Activated naive CD4-positive, alpha-beta T cell (primary cell): ENCODE measurements at places on chromosomes 16 and 17.

GRCh38 chr17:41065829-41066624, at the start of gene KRTAP2-4:
TSS of gene KRTAP2-4 (minus strand) at chr17:41065879. CDS start at chr17:41065845, 34 bp downstream.
- DNase-seq = no peak

- DNase-seq = no peak
These were observed 214.1 kb downstream of the SEC14L1 start for GRCh38 chr17:77354670-77355455.

- DNase-seq = peak; percentile 7
These were observed 8.5 kb downstream of the CCL18 start for GRCh38 chr17:36072431-36073121.

DNA sequence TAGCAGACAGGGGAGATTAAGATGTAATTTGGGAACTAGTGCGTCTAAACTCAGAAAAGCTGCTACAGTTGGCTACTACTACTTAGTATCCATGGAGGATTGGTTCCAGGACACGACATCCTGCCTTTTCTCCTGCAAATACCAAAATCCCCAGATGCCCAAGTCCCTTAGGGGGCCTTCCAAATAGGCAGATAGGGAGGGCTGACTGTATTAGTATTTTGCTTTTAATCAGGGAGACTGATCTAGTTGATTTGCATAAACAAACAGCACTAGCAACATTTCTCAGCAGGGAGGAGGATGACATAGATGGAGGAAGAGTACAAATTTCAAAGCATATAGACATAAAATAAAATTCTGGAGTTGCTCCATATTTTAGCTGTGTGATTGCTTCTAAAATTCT, 621.6 kb upstream of the GOT2 start:
- no peak for DNase-seq

DNA sequence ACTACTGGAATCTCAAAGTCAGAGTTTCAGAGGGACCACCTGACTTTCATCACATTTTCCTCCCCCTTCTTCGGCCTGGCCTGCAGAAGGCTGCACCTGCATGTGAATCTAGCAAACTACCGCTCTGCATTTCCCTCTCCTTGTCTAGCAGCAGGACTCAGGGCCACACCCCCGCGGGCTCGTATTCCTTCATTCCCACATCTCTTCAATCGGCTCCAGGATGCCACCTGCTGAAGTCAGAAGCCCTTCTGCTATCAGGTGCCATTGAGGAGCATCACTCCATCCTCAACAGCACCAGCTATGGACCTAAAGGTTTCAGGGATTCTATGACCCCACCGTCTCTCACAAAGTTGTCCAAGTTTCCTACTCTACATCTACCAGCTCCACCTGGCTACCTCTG, 169.5 kb downstream of the VPS53 start:
- DNase-seq = no peak

DNA sequence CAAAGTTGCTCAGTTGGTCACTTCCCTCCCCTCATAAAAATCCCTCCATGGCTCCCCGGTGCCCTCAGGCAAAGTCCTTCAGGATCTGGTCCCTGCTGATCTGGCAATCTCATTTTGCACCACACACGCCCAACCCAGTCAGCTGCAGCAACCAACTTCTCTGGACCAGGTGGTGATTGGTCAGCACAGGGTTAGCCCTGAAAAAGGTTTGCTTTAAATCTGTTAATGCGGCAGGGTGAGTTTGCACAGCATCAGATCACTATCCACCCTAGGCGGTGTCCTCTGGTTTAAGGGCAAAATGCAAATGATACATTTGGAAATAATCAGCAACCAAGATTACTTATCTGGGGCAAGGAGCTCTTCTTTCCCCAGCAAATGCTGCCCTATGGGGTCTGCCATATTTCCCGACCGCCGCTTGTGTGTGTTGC, 42.9 kb upstream of the TNRC6C start:
- no peak for DNase-seq

- no peak for DNase-seq
These were observed 70.4 kb downstream of the KSR1 start for GRCh38 chr17:27526604-27527002.

GRCh38 chr17:40462343-40463121, 19.3 kb downstream of the IGFBP4 start:
- DNase-seq = no peak

DNA sequence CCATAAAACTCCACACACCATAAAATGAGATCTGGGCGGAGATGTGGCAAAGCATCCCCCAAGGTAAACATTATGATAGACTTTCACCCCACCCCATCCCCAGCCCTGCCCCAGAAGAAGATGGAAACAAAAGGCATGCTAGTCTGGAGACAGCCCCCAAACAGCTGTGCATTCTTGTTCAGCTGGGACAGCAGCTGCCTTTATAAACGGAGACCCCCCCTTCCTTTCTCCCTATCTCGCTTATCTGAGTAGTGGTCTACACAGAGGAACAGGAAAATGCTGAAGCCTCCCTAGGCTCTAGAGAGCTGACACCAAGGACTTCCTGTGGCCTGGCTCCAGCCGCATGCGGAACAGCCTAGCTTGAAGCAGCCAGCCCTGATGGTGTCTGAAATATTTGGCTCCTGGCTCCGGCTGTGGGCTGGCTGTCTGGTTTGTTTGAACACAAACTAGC, 190.3 kb upstream of the ANKFN1 start:
- no peak for DNase-seq

- peak; percentile 84 for DNase-seq
These were observed 14.0 kb downstream of the UBALD2 start for GRCh38 chr17:76278952-76279741.

DNA sequence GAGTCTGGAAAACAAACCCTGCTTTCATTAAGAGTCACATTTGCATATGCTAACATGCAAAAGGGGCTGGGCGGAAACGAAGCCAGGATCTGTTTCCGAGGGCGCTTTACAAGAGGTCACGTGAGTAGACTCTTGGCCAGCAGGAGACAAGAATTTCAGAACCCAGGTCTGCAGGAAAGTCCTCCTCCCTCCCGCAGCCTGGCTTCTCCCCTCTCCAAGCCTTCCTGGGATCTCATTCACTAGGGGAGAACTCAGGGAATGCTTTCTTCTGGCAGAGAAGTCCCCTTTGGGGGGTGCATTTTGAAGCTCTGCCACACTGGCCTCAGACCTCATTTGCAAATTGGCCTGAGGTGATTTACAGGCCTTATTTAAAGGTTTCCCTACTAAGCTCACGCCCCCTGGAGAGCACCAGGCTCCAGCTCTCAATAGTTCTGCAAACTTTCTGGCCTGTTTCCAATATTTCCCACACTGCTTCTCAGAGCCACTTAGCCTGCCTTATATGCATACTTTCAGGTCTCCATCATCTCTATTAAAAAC, 57.2 kb upstream of the CACNG5 start:
- DNase-seq = no peak

DNA sequence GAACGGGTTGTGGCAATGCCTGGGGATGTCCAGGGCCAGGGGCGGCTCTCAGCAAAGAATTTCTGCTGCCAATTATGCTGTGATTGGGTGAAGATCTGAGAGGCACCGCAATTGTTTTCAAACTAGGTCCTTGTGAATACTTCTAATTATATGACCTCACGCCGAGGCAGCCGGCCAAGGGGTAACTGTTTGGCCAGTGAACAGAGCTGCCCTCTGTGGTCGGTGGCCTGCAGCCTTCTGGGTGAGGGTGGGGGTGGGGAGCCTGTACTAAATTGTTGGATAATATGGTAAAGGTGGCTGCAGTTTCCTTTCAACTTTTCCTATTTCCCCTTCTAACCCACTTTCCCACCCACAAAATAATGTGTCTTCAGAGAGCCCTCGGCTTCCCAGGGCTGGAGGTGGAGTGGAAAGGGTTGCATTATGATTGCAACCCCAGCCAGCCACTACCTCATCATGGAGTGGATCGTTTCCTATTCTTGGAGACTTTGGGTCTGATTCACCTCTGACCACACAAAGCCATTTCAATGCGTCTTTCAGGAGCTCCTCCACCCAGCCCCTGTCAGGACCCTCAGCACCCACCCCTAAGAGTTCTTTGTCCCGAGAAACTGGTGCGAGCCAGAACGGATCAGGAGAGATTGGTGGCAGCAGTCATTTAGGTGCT, 2.0 kb upstream of the DNAI2 start:
- DNase-seq = no peak

DNA sequence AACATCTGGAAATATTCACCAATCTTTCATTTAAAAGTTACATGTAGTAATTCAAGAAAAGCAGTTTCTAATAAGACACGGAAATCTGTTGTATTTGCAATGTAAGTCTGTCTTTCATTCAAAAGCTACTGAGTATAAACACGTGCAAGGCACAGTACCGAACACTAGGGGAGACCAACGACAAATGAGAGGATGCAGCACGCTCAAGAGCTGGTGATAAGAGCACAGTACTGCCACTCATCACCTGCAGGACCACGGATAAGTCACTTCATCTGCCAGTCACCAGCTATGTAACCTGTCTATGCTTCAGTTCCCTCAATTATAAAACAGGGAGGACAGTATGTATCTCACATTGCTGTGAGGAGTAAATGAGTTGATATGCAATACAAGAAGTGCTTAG, 67.1 kb downstream of the CLEC18A start:
- DNase-seq = no peak

- DNase-seq = no peak
These were observed 207.4 kb downstream of the MAF start for GRCh38 chr16:79393127-79393526.

DNA sequence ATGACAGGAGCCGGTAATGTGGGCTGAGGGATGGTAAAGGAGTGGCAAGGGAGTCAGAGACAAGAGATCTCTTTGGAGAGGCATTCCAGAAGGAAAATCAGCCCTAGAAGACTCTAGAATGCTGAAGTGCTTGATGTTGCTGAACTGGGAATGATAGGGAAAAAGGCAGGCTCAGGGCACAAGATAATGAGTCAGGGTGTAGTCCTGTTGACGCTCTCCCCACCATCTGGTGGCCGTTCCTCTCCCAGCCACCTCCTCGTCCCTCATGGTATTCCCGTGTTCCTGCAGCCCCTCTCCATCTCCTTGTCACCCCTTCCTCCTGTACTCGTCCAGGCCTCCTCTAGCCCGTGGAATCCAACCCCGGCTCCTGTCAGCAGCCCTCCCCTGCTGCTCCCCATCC, 11.1 kb upstream of the ALDOA start:
- no peak for DNase-seq

DNA sequence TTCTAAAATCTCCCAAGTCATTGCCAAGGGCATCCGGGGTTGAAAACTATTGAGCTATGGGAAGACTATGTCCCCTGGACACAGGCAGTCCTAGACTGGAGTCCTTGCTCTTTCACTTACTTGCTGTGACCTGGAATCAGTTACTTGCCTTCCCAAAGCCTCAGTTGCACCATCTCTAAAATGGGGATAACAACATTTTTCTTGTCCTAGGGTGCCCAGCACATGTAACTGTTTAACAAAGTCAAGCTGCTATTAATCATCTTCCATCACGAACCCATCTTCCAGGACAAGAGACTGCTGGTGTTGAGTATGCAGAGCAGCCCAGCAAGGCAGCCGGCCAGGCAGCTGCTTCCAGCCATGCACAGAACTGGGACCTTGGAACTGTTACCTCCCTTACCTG, 9.9 kb upstream of the CACNG4 start:
- no peak for DNase-seq

DNA sequence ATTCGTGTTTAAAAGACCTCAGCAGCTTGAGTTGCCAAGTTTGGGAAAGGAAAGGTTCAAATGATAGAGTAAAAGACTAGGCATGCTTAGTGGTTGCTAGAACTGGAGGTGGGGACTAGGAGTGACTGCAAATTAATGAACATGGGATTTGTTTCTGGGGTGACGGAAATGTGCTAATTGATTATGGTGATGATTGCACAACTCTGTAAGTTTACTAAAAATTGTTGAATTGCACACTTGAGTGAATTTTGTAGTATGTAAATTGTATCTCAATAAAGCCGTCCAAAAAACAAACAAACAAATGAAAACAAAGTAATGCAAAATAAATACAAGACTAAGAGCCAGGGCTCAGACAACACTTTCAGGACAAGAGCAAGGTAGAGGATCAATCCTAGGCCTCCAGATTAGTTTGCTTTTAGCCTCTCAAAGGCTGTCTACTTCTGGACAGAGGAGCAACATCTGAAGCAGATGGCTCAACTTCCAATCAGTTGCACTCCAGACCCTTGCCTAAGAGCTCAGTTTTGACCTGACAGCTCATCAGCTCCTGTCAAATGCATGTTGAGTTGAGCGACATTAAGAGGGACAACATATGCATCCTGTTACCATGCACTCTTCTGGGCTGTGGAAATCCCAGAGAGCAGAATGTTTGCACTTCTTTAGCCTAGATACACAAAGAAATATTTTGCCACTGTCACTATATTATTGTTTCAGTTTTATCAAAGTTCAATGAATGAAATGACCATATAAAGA, 111.2 kb upstream of the ASIC2 start:
- no peak for DNase-seq

- peak; percentile 21 for DNase-seq
These were observed 458 bp downstream of the SLC12A4 start for GRCh38 chr16:67967958-67968399.

DNA sequence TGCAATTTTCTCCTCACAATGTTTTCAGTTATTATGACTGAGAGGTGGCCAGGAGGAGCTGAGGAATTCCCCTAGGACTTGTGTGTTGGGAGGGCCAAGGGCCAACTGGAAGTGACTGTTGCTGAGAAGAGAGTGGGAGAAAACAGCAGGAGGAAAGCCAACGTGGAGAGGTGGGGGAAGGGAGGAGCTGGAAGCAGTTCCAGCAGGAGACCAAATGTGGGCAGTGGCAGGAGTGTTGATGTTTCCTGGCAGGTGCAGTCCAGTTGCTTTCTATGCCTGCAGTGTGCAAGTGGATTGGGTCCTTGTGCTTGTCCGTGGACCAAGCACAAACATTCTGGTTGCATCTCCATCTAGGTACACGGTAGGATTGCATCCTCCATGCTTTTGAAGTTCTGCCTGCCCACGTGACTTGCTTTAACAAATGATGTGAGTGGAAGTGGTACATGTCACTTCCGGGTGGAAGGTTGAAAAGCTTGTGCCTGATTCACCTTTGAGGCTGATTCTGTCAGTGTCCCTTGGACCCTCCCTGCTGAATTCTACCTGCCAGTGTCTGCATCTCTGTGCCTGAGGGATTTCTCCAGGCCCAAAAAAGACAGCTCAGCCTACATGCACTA, 54.7 kb upstream of the CRHR1 start:
- DNase-seq = no peak

DNA sequence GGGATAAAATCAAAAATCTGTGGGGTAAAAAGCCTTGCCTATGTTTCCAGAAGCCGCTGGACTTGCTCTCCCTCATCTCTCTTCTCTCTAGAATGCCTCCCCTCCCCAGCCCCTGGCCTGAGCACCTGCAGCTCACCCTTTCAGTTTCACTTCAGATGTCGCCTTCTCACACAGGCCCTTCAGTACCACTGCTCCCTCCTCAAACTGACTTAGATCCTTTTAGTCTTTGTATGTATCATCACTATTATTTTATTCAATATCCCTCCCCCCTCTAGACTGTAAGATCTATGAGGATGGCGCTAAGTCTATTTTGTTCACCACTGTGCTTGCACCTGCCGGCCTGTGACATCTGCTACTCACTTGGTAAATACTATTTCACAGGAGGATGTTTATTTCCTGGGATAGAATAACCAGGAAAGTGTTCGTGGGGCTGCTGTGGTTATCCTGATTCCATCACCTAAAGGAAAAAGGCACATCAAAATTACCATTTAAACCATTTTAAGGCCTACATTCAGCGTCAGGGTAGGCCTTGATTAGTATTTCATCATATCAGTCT, 122.3 kb downstream of the MRTFB start:
- no peak for DNase-seq
